ENCODE measurements at places on chromosomes 16 and 17. TPM values are rescaled to one million over a fixed set of nuclear protein-coding genes. Genes with fewer than 3 reads are reported as not detected.
A peak's percentile ranks its signal among the peaks of the same experiment; 100 is the strongest.

Gene ICAM2
- 30.6 TPM for total RNA-seq

- DNase-seq = peak; percentile 52
Observed at GRCh38 chr17:61397086-61397842, 2.4 kb upstream of the TBX2 start.

Gene CEMP1
- not detected for total RNA-seq

- no peak for DNase-seq
Observed at GRCh38 chr16:8372141-8372540, 218.2 kb downstream of the TMEM114 start.

- DNase-seq = no peak
Observed at GRCh38 chr16:2586901-2587480, 49.2 kb downstream of the PDPK1 start.

DNA sequence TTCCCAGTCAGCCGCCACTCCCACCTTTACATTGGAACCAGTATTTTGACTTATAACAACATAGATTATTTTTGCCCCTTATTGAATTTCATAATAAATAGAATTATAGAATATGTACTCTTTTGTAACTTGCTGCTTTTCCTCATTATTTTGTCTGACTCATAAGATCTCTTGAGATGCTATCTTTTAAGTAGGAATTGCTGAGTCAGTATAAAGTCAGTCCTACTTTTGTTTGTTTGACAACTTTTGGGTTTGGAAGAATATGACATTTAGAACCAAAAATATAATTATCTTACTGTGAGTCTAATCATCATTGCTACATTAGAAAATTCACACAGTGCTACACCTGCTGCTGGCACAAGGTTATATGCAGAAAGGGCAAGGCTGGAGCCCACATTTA is 69.7 kb downstream of the STXBP4 start:
- no peak for DNase-seq

Measured in left ventricle myocardium superior (tissue), 1 donor.